CD14-positive monocyte (primary cell): ENCODE measurements at places on chromosomes 7 and 10. TPM values are rescaled to one million over a fixed set of nuclear protein-coding genes. Genes with fewer than 3 reads are reported as not detected.

The MKI67 gene
- 0.02 TPM for polyA plus RNA-seq

The XPNPEP1 gene
- 39.9 and 62.1 TPM in 2 replicates for polyA plus RNA-seq

The IKZF1 gene
- polyA plus RNA-seq, result 80.2 TPM

The SH2D4B gene
- not detected for polyA plus RNA-seq

The SFXN4 gene
- polyA plus RNA-seq, result 20.4 TPM

The ZNF804B gene
- not detected for polyA plus RNA-seq

The ITGB8 gene
- polyA plus RNA-seq, result 0.19 TPM

The PCLO gene
- polyA plus RNA-seq, result not detected

The KLF14 gene
- not detected for polyA plus RNA-seq

The AASS gene
- 0.06 and 0.33 TPM in 2 replicates for polyA plus RNA-seq

The NPFFR1 gene
- not detected for polyA plus RNA-seq

The DRGX gene
- not detected for polyA plus RNA-seq

The SLC16A12 gene
- not detected for polyA plus RNA-seq

The HMX3 gene
- polyA plus RNA-seq, result not detected in 2 replicates

The VWA2 gene
- not detected in 2 replicates for polyA plus RNA-seq
